Activated CD4-positive, alpha-beta T cell treated with anti-CD3 and anti-CD28 coated beads for 1 hour (primary cell): ENCODE measurements at places on chromosomes 16 and 17.

GRCh38 chr16:49464877-49465504 lies 91.4 kb downstream of the C16orf78 start:
- DNase-seq, result no peak

DNA sequence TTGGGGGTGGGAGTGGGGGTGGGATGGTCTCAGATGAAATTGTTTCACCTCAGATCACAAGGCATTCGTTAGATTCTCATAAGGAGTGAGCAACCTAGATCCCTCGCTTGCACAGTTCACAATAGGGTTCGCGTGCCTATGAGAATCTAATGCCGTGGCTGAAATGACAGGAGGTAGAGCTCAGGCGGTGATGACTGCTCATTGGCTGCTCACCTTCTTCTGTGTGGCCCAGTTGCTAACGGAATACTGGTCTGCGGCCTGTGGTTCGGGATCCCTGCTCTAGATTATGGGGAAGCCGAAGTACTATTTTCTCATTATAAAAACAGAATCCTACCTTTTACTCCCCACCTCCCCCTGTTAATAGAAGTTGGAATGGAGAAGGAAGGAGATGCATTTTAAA lies 18.9 kb downstream of the CLTC start:
- no peak for DNase-seq

- no peak for DNase-seq
Measured at GRCh38 chr17:19660219-19660870, 11.8 kb downstream of the ALDH3A2 start.

- no peak for DNase-seq
Measured at GRCh38 chr17:72397687-72398086, 276.9 kb downstream of the SOX9 start.

GRCh38 chr16:4207229-4207628 lies 34.7 kb downstream of the SRL start:
- no peak for DNase-seq

DNA sequence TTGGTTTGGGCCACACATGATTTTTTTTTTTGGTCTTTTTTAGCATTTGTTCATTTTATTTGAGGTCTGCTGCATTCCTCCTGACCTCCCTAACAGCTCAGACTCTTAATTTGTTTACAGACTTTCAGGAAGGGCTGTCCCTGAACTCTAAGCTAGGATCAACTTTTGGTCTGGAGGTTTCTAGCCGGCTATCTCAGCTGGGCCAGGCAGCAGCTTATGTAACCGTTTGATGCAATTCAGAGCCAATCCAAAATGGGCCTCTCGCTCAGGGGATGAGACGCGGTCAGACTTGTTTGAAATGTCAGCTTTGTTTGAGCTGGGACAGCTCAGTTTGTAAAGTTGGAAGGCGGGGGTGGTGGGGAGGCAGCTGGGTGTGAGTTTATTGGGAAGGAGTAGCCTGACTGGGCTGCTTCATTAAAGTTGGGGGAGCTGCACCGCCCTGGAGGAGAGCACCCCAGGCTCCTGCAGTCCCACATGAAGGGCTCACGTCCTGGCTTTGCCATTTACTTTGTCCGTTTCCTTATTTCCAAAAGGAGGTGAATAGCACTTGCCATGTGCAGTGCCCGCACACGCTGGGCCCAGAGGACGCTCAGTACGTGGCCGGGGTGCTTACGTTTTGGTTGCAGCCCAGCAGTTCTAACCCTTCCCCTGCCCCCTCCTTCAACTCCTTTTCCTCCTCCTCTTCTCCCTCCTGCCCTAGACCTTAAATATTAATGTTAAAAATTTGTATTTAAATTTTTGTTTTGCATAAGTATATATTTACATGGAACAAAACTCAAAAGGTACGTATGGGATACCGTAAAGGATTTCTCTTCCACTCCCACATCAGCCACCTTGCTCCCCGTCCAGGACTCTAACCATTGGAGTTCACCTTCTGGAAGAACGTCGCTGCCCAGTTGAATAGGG lies 121.2 kb downstream of the SNX29 start:
- DNase-seq, result no peak

DNA sequence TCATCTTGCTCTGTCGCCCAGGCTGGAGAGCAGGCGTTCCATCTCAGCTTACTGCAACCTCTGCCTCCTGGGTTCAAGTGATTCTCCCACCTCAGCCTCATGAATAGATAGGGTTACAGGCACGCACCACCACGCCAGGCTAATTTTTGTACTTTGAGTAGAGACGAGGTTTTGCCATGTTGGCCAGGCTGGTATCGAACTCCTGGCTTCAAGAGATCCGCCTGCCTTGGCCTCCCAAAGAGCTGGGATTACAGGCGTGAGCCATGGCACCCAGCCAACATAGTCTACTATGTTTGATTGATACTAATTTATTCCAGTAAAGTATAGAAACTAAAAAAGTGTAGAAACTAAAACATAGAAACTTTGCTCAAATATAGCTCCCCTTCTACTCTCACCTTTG lies 94.9 kb downstream of the CA4 start:
- no peak for DNase-seq

DNA sequence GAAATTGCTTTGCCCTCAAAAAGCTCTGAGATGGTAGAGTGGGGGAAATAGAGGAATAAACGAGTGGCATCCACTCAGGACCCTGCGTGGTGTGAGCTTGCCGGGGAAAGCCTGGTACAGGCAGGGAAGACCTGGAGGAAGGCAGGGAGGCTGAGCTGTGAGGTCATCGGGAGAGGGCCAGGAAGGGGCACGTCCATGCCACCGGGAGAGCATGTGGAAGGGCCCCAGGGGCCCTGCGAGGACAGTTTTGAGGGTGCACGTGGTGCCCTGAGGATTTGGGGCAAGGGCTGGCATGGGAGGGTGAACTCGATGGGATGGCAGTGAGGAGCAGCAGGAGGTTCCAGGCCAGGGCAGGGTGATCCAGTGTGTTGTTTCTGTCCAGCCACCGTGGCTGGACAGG lies 56.3 kb upstream of the CBFA2T3 start:
- DNase-seq, result no peak

DNA sequence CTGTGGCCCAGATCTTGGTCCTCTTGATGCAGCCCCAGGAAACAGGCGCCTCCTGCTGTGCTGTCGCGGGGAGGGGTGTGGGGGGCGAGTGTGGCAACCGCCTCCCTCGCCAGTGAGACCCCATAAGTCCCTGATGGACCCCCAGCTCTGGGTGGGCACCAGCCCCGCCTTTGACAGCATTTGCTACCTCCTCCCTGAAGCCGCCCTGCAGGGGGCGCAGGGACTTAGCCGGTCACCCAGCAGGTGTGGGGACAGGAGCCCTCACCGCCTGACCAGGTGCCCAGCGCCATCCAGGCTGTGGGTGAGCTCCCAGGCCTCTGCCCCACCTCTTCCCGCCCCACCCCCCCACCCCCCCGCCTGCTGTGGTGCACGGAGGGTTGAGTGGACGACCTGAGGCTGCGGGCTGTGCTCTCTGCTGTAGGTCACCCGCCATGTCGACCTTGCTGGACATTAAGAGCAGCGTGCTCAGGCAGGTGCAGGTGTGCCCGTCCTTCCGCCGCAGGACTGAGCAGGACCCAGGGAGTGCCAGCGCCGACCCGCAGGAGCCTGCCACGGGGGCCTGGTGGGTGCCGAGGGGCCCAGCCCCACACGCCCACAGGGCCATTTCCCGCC lies 4.8 kb downstream of the BAIAP3 start:
- DNase-seq, result no peak

GRCh38 chr16:30478766-30479478 lies 6.4 kb downstream of the ITGAL start:
- no peak for DNase-seq

DNA sequence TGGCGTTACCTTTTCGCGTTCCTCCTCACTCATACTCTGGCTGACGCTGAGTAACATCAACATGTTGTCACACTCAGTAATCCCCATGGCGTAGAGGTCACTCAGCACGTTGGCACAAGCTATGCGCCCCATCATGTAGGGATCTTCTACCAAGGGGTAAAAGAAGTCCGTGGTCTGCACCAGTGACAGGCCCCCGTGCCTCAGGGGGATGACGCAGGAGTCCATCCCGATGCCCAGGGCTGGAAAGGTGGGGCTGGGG lies 596 bp downstream of the SEPHS2 start:
- no peak for DNase-seq

- no peak for DNase-seq
Measured at GRCh38 chr17:40953881-40954280, 12.9 kb downstream of the KRT39 start.

DNA sequence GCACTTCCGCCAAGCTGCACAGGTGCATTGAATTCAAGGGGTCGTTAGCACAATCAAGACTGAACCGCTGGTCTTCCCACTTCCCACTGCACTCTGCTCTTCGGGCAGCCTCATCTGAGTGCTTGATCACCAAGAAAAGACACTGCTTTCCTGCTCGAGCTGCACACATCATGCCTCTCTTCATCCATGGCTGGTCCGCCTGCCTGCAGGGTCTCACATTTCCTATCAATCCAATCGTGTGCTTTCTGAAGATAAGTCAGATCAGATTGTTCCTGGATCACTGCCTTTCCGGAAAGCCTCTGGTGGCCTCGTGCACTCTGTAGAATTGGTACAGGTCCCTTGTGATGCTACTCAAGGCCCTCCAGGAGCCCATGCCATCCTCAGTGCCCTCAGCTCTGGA lies 30.8 kb upstream of the HSBP1 start:
- no peak for DNase-seq

- no peak for DNase-seq
Measured at GRCh38 chr16:66337463-66338188, 28.9 kb upstream of the CDH5 start.

- DNase-seq, result no peak
Measured at GRCh38 chr17:56441308-56441707, 152.2 kb upstream of the NOG start.
